ENCODE measurements at places on chromosomes 4 and X.

- no peak for DNase-seq
Observed at GRCh38 chrX:45513042-45513441, 312.4 kb upstream of the DIPK2B start.

DNA sequence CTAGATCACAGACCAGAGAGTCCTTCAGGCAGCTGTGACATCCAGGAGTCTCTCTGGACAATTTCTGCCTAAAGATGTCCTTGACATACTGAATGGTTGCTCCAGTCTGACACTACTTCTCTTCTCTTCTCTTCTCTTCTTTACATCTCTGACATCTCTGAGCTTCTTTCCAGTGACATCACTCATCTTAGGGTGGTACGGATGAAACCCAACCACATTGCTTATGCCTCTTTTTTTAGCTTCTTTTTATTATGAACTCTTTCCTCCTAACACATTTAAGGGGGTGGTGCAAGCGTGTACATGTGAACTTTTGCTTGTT, 39.4 kb upstream of the IRF2 start:
- DNase-seq = peak; percentile 38

- no peak for DNase-seq
Observed at GRCh38 chrX:150372280-150372679, 9.2 kb downstream of the MAMLD1 start.

DNA sequence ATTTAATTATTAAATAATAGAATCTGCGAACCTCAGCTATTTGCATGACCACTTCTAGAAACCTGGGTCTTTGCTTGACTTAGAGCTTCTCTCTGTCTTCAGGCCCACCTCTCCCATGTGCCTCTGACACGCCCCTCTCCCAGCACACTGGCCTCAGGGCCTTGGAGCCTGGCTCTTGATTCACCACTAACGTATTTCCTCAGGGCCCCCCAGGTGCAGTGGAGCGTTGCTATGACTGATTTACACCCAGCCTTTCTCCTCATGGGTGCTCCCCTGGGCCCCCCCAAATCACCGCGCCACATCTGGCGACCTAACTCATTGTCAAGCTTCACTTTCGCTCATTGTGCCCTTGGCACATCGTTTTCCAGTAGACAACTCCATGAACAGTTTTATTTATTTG, 37.9 kb upstream of the TENM3 start:
- no peak for DNase-seq

GRCh38 chr4:73434311-73434710, 1.7 kb upstream of the AFP start:
- peak; percentile 6 for DNase-seq

GRCh38 chr4:187479511-187479910, 516.1 kb upstream of the ZFP42 start:
- no peak for DNase-seq

- DNase-seq = no peak
Observed at GRCh38 chrX:11663875-11664210, 1.9 kb downstream of the ARHGAP6 start.

GRCh38 chr4:183550345-183551093, 45.7 kb downstream of the ING2 start:
- no peak for DNase-seq

- DNase-seq = no peak
Observed at GRCh38 chr4:141713185-141713584, 76.8 kb downstream of the IL15 start.

- DNase-seq = no peak
Observed at GRCh38 chr4:148048598-148048997, 316.7 kb downstream of the ARHGAP10 start.

GRCh38 chrX:22698151-22698550, 301.6 kb upstream of the DDX53 start:
- DNase-seq = no peak

- no peak for DNase-seq
Observed at GRCh38 chr4:182845618-182846017, 71.6 kb downstream of the DCTD start.

- no peak for DNase-seq
Observed at GRCh38 chrX:145506214-145506613, 258.9 kb downstream of the SPANXN1 start.

- DNase-seq = no peak
Observed at GRCh38 chrX:127466211-127466610, 586.0 kb downstream of the ACTRT1 start.

GRCh38 chrX:110304371-110304770, 13.5 kb downstream of the AMMECR1 start:
- no peak for DNase-seq

DNA sequence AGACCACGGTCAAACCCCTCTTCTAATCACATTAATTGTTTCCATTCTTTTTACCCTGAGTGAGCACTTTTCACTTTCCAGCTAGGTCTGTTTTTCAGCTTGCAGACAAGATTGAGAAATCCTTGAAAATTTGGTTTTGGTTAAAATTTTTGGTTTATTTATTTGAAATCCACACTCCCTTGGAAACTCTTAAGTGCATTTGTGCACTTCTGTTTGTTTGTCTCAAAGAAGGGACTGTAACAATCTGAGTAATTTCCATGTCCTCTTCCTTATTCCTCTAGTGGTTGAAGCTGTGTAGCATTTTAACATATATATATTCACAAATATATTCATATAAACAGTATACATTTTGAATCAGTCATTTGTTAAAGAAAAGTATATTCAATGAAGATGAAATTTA, 333.3 kb downstream of the ANK2 start:
- DNase-seq = no peak

DNA sequence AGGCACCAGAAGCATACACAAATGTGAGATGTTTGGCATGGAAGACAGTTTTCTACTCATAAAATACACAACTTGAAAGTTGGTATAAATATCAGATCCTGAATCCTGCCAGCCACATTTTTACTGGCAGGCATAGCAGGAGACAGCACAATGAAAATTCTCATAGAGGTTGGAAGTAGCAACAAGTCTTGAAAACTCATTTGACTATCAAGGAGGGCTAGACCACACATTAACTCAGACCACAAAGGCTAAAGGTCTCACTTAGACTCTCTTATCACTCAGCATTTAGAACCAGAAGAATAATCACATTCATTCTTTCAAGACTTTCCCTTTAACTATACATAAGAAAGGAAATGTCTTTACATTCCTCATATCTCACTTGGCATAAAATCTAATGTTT, 56.5 kb downstream of the SORBS2 start:
- DNase-seq = no peak

DNA sequence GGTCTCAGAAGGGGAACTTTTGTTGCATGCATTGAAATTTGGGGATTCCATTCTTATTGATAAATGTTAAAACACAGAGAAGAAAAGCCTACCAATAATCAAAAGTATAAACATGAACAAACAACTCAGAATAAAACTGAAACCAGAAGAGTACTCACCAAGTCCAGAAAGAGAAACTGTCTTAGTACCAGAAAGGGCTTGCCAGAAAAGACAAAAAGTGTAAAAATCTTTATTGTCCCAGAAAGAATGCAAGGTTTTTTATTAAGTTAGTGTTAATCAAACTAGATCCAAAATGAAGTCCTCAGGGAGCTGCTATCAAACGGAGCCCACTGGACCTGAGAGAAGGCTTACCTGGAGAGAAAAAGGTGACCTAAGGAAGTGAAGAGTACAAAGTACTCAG, 897.5 kb downstream of the PCDH7 start:
- DNase-seq = peak; percentile 9

DNA sequence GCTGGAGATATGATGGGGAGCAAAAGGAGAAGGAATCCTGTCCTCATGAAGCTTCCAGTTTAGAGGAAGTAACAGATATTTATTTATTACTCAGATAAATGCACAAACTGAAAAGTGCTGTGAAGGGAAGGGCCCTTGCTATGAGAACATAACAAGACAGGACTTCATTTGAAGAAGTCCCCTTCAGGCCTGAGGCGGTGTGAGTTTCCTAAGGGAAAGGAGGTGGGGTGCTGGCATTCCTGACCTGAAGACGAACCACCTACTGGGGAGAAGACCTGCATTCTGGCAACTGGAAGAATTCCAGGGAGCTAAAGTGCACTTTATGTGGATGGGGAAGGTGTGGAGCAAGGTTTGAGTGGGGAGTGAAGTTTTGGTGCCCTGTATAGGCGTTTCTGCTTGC, 15.9 kb upstream of the SPARCL1 start:
- DNase-seq = no peak

DNA sequence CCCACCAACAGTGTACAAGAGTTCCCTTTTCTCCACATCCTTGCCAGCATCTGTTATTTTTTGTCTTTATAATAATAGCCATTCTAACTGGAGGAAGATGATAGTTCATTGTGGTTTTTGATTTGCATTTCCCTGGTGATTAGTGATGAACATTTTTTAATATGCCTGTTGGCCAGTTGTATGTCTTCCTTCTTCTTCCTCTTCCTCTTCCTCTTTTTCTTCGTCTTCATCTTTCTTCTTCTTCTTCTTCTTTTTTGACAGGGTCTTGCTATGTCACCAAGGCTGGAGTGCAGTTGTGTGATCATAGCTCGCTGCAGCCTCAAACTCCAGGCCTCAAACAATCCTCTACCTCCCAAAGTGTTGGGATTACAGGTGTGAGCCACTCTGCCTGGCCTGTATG, 87.4 kb downstream of the CCDC160 start:
- no peak for DNase-seq

GRCh38 chrX:48498374-48498809, 10.4 kb upstream of the PORCN start:
- no peak for DNase-seq

GRCh38 chrX:112846187-112846586, 5.6 kb upstream of the AMOT start:
- no peak for DNase-seq

DNA sequence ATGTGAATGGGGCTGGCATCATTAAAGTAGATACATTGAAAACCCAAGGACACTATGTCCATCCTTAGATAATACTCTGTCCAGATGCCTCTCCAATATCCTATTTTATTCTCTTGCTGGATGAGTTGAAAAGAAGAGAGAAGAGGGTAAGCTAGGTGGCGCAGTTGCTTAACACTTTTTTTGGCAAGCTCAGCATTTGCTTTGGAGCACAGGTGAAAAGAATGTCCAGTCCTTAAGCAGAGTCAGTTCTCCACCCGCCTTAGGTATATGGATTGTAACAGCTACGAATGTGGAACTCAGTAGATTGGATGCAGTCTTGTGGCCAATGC, 208.4 kb downstream of the NWD2 start:
- peak; percentile 78 for DNase-seq

DNA sequence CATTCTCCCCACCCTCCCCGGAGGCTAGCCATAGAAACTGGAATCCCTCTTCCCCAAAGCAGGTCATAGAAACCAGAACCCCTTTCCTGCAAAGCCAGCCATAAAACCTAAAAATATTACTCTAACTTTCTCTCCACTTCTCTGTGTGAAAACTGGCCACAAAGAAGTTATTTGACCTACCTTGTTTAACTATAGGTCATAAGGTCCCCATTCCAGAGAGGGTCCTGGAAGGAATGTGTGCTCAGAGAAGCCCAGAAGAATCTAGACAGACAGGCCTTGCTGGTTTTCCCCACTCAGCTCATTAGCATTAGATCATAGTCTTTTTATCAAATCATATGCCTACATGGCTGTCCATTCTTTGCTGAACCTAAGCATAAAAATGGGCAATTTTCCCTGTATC, 52.8 kb upstream of the TEX13A start:
- no peak for DNase-seq

DNA sequence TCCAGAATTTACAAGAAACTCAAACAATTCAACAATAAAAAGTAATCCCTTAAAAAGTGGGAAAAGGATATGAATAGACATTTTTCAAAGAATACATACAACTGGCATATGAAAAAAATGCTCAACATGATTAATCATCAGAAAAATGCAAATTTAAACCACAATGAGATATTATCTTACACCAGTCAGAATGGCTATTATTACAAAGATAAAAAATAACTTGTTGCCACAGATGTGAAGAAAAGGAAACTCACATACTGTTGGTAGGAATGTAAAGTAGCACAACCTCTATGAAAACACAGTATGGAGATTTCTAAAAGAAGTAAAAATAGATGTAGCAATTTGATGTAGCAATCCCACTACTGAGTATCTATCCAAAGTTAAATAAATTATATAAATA, 65.1 kb upstream of the DIAPH2 start:
- DNase-seq = no peak

DNA sequence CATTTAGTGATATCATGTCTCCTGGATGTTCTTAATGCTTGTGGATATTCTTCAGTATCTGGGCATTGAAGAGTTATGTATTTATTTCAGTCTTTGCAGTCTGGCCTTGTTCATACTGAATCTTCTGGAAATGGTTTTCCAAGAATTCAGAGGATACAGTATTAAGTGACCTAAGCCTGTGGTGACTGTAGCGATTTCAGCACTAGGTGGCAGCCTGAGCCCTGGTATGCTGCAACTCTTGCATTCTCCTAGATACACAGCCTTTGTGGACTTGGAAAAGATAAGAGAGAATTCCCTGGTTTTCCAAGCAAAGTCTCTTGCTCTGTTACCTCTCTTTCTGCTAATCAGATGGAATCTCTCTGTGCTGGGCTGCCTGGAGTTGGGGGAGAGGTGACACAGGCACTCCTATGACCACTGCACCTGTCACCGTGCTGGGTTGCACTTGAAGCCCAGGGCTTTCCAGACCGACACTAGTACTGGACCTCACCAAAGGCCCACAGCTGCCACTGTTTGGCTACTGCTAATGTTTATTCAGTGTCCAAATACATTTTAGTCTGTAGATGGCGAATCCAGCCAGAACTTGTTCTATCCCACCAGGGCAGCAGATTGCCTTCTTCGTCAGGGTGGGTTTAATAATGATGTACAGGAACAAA, 19.3 kb upstream of the SPIN2A start:
- no peak for DNase-seq

DNA sequence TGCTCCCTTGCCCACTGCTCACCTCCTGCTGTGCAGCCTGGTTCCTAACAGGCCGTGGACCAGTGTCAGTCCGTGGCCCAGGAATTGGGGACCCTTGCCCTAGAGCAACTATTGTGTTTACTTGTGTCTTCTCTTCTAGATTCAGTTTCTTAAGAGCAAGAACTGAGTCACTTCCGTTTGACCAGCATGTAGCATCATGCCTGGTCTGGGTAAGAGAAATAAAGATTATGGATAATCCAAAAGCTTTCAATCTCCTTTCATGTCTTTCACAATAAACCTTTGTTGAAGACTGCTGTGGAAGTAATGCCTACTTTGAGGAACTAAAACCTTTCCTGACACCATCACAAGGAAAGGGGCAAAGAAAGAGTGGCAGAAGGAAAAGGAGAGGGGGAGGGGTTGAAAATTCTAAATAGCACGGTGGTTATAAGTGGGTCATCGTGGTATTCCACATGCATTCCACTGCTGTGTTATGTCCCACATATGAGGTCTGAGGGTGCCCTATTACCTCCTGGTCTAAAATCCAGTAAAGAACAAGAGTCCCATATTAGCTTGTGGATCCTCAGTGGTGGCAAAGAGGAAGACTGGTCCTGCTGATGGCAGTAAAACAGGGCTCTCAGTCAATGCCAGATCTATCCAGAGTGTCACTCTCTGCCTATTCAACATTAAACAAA, 133.4 kb downstream of the RASL11B start:
- DNase-seq = no peak
